ENCODE measurements at places on chromosomes 2 and 18.

DNA sequence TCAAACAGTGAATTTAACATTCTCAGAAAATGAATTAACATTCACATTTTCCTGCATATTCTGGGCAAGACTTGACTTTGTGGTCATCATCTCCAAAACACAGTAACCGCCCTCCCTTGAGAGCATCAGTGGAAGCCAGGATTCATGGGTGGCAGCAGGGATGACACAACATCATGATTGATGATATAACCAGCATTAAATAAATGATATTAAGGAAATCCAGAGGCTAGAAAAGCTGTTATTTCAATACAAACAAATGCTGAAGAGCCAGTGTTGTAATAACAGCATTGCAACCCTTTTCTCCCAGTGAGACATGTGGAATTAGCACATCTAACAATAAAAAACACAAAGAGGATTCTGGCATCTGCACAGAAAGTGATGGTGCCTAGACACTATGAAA, 41.1 kb downstream of the CDC42EP3 start:
- no peak for DNase-seq

DNA sequence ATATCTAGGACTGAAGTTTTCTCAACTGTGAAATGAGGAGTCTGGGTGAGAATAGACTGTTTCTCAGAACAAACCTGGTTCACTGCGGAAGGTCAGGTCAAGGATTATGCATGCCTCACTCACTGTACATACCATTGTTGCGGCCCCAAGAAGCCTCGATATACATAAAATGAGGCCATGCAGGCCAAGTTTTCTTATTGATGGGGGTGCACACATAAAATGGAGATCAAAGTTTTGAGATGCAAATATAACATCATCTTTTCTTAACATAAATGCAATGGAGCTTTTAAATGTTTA, 1366.1 kb upstream of the CELF4 start:
- no peak for DNase-seq

DNA sequence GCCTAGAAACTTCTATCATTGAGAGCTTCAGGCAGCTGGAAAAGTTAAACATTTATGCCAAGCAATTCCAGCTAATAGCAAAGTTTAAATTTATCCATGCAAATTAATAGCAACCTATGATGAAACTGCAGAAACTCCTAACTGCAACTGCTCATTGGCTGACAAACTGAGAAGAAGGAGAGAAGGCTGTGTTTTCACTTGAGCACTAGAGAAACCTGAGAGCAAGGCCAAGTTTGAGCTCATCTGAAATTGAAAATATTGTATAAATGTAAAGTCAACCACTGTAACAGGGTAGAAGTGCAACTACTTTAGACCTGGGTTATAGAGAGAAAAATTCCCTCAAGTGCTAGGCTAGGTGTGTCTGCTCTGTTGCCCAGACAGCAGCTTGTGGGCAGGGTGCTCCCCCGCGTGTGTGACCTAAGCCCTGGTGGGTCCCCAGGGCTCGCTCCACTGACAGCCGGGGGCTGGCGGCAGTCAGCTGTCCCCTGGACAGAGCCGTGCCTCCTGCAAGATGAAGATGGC, 50.2 kb downstream of the CABYR start:
- no peak for DNase-seq

DNA sequence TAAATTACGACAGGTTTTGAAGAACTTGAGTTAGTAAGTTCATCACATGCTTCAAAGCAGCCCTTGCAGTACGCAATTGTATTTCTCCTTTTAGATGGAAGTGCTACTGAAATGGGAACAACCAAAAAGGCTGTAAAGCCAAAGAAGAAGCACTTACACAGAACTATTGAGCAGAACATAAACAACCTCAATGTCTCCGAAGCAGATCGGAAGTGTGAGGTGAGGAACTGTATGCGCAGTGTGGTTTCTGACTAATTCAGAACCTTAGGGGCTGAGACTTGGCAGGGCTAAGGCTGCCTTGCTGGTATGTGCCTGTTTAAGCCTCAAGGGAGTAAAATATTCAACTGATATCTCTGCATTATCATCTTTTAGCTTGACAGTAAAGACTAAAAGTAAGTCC, 8.4 kb downstream of the NCAPH start:
- DNase-seq: no peak

GRCh38 chr2:8502316-8502715, 179.5 kb upstream of the ID2 start:
- no peak for DNase-seq

DNA sequence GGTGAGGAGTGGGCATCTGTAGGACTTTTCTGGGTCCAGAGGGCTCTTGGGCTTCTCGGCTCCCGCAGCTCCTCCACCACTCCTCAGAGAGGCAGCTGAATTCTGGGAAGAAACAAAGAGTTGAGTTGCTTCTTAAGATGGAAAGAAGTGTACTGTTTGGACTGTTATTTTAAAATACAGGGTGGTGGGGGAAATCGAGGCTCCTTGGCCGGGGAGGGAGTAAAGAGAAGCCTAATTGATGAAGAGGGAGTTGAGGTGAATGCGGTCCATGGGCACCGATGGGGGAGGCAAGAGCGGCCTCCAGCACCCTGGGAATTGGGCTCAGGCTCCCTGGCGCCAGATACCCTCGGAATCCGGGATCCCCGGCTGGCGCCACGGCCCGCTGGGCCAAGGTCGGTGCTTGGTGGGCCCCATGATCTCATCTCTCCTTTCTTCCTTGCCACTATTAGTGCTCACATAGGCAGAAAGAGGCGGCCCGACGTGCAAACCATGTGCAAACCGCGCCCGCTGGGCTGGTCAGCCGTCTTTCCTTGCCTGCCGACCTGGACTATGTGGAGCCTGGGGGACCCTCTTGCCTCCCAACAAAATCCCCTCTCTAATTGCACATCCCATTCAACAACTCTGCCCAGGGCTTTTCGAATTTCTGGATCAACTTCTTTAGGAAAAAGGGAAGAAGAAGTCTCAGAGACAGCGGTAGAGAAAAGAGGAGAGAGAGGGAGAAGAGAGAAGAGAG, 604 bp upstream of the SIX3 start:
- DNase-seq: no peak
